Stimulated activated CD4-positive, alpha-beta T cell treated with anti-CD3 and anti-CD28 coated beads, Interleukin-4, amount 100 ng/mL, for 4 hours (primary cell): ENCODE measurements at places on chromosomes 11 and 22.

- no peak for DNase-seq
Measured at GRCh38 chr22:20725987-20726558, 47.8 kb upstream of the SERPIND1 start.

DNA sequence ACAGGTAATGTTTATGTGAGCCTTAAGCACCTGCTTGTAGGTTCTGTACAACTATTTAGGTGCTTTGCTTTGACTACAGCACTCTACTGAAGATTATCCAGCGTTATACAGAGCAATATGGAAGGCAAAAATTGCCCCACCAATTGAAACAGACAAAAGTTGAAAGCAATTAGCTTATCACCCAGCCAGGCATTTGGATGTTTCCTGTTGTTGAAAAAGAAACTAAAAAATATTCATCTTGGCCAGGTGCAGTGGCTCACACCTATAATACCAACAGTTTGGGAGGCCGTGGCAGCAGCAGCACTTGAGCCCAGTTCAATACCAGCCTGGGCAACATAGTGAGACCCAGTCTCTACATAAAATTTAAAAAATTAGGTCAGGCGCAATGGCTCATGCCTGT lies 18.5 kb downstream of the ATL3 start:
- DNase-seq: no peak

GRCh38 chr22:35154937-35155387 lies 89.0 kb downstream of the ISX start:
- DNase-seq: no peak

DNA sequence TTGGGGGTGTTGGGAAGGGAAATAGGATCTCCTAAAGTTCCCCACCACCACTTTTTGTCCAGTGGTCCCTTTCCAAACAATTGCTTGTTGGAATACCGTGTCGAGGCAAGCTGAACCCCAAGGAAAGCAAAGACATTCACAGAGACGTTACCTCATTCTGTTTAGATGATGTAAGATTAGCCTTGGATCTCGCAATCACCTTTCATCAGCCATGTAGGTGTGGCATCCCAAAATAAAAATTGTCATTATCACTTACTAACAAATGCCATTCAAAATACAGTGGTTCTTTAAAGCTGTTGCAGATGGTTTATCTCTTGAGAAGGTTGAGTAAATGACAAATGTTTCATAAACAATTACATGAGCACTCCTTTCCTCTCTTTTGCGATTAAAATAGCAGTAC lies 86.5 kb upstream of the SLC25A18 start:
- DNase-seq: no peak
